ENCODE measurements at places on chromosomes 4 and X.

DNA sequence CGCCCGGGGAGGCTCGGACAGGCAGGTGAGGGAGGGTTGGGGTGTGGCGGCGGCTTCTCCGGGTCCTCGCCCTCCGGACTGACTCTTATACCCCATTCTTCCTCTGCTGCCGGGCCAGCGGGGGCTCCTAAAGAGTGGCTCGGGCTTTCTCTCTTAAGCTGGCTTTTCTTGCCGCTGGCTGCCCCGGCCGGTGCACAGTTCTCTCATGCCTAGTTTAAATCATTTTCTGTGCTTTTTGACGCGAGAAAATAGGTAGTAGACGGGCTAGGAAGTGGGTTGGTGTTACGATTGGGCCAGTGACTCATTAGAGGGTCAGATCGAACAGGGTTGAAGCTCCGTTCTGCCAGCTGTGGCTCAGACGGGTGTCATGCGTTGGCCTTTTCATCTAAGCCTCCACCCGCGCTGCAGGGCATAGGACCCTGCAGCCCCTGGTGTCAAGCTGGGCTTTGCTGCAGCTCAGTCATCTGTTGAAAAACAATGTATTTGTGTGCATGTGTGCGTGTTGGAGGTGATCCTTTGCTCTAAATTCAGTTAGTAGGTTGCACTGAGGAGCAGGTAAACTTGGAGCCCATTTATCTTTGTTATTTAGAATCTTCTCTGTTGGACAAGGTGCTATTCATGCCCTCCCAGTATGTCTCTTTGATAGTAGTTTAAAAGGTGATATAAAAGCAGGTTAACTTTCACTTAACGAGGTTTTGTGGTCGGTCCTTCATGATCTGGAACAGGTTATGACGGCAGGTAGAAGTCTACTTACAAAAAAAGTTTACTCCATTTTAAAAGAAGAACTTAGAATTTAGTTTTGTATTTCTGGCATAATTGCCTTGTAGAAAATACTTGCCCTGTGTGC, 802 bp downstream of the BMP2K start:
- peak; percentile 59 for DNase-seq

DNA sequence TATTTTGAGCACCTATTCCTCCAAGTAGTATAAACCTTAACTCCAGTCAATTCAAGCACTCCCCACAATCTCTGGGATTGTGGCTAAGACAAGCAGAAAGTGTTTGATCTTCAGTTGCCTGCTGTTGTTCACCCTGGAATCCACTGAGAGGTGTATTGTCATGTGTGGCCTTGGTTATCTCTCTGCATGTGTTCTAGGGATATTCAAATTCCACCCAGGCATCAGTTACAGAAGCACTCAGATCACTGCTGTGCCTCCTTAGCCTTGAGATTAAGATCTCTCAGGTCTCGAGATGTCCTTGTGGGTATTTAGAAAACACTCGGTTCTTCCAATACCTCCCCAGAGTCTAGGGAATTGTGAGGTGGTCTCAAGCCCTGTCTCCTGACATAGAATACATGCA, 213.3 kb downstream of the SMARCA1 start:
- DNase-seq = no peak

DNA sequence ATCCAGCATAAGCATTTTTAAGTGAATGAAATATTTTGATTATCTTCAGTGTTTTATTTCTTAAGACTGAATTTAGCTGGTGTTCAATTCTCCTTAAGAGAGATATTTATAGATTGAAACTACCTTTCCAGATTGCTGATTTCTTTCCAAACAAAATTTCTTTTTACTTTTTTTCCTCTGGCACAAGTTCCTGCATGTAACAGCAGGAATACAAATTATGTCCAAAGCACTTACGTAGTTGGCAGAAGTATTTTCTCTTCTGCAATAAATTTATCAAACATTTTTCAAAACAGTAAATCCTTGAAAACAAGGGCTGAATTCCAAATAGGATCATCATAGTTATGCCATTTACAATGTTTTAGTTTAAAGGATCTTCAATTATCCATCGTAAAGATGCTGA, 412.6 kb downstream of the IQCM start:
- no peak for DNase-seq

- no peak for DNase-seq
Measured at GRCh38 chr4:52715914-52716313, 35.3 kb downstream of the ERVMER34-1 start.

DNA sequence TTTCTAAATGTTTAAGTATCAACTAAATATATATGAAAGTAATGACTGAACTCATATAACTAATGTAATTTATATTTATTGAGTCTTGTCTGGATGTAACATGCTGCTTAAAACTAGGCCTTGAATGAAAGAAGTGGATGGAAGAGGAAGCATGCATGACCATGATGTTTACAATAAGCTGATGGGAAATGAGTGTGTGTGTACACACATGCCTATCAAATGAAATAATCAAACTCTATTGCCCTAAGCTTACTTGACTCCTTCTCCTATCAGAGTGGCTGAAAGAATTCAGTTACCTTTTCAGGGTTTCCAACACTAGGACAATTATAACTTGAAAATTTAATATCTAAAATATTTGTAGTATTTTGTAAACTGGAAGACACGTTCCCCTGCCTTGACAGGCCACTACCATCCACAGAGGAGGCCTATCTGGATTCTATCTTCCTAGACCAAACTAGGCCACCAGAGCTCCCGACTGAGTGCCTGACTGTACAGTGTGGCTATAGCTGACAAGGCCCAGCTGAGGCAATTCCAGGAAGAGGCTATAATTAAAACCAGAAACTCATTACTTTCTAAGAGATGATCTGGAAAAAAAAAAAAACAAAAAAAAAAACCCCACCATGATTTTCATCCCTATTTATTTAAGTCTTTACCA, 7.6 kb downstream of the ARSJ start:
- no peak for DNase-seq

DNA sequence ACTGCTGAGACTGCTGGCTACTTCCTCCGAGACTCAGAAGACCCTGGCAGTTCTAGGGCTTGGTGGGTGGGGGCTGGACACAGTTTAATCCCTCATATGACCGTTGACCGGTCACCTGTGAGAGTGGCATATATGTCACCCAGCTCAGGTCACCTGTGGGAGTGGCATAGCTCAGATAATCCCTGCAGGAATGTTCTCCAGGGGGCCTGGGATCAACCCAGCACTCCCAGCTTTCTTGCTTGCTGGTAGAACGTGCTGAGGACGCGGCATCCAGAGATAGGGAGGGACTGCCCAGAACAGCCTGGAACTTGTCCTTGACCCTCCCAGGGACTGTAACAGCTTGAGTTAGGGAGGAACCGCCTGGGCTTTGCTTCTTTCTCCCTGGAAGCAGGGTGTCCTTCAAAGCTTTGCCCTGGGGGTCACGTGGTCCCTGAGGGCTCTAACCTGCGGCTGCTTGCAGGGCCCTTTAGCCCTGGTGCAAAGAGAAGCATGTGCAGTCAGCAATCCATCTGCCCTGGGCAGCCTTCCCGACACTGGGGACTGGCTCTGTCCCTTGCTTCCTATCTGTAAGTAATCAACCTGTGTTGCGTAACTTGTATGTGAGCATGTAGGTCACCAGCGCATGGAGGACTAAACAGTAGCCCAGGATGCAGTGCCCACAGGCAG, 55.3 kb downstream of the ZFYVE28 start:
- no peak for DNase-seq
